Uterus (tissue), 4 donors: ENCODE measurements at places on chromosomes 1 and 21. TPM values are rescaled to one million over a fixed set of nuclear protein-coding genes. Genes with fewer than 3 reads are reported as not detected.

DNA sequence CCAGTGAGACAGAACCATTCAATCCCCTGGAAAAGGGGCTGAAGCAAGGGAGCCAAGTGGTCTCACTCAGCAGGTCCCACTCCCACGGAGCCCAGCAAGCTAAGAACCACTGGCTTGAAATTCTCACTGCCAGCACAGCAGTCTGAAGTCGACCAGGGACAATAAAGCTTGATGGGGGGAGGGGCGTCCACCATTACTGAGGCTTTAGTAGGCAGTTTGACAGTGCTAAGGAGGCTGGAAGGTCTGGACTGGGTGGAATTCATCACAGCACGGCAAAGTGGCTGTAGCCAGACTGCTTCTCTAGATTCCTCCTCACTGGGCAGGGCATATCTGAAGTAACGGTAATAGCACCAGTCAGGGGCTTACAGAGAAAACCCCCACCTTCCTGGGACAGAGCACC lies 105.4 kb upstream of the GORAB start:
- no peak overlapping the region for H3K27ac ChIP-seq
- H3K27me3 ChIP-seq = no peaks in the 10 kb centered on the region
- no peaks in the 10 kb centered on the region for H3K36me3 ChIP-seq
- H3K4me3 ChIP-seq = no peak overlapping the region
- DNase-seq = no peak

DNA sequence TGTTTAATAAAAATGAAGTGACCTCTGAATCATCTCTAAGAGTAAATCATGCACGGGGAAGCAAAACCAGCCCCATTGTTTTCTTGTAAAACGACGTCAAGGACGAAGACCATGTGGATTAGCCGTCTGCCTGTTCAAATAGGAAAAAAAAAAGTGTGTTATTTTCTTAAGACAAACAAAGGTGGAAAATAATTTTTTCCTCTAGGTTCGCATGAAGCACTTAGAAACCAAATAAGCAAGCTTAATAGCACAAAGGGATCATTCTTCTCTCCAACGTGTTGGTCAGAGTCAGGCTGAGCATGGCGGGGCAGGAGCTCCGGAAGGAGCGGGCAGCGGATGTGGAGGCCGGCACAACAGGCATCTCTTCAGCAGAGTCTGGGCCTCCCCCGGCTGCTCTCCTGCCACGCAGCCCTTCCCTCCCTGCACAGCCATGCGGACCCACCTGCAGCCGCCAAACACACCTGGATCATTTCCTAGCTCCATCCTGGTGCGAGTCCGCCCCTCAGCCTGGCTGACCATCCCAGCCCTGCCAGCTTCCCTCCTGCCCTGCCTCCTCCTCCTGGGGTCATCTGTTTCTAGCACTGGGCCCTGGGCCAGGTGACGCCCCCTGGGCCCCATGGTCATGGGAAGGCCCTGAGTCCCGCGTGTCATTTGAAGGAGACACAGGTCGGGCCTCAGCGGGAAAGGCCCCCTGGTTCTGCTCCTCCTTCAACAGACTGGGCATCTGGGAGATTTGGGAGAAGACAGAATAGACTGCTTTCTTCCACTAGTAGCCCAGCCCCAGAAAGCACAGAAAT lies 40.2 kb downstream of the MX1 start:
- H3K27ac ChIP-seq = no peak overlapping the region
- H3K36me3 ChIP-seq = no peaks in the 10 kb centered on the region
- no peak for DNase-seq
- no peaks in the 10 kb centered on the region for H3K4me1 ChIP-seq
- H3K4me3 ChIP-seq = no peak overlapping the region

- H3K27ac ChIP-seq = no peak overlapping the region
- H3K4me1 ChIP-seq = no peaks in the 10 kb centered on the region
- H3K27me3 ChIP-seq = no peaks in the 10 kb centered on the region
- no peaks in the 10 kb centered on the region for H3K36me3 ChIP-seq
These were observed 48.4 kb upstream of the DNAJC6 start for GRCh38 chr1:65260851-65261473.

DNA sequence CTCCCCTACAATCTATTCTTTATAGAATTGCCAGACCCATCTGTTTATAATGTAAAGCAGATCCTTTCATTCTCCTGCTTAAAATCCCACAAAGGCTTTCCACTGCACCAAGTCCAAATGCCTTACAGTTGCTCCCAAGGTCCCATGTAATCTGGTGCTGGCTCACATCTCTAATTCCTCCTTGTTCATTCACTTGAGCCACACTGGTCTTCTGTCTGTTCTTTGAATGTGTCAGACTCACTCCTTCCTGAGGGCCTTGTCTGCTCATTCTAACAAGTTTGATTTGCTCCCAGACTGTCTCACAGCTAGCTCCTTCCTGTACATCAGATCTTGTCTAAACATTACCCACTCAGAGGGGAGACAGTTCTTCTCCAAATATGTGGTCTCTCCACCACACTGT lies 38.9 kb downstream of the ALG14 start:
- H3K36me3 ChIP-seq = no peaks in the 10 kb centered on the region
- no peaks in the 10 kb centered on the region for H3K27me3 ChIP-seq
- no peaks in the 10 kb centered on the region for H3K4me1 ChIP-seq
- H3K27ac ChIP-seq = no peak overlapping the region

- no peaks in the 10 kb centered on the region for H3K27me3 ChIP-seq
- no peaks in the 10 kb centered on the region for H3K4me1 ChIP-seq
- H3K36me3 ChIP-seq = no peaks in the 10 kb centered on the region
- no peak overlapping the region for H3K4me3 ChIP-seq
These were observed 31.3 kb upstream of the GUCA2A start for GRCh38 chr1:42195841-42196240.

DNA sequence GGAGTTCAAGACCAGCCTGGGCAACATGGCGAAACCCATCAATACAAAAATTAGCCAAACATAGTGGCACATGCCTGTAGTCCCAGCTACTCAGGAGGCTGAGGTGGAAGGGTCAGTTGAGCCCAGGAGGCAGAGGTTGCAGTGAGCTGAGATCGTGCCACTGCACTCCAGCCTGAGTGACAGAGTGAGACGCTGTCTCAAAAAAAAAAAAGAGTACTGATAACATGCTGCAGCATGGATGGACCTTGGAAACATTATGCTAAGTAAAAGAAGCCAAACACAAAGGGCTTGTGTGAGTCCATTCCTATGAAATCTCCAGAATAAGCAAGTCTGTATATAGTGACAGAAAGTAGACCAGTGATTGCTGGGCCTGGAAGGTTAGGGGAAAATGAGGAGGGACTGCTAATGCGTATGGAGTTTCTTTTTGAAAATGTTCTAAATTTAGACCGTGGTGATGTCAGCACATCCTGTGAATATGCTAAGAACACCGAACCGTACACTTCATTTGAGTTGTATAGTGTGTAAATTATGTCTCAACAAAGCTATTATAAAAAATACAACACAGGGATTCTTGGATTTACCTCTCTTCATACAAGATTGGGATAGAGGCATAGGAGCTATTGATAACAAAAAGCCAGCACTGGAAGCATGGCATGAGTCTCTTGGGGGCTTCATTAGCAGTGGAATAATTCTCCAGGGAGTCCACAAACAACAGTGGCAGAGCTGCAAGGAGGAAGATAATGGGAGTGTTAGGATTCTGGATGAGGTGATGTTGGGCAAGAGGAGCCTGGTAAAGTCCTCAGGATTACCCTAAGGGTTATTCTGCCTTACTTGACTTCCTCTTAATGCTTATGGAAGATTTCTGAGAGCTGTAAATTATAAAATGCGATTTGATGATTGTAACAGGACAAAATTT lies 73.5 kb downstream of the TTC3 start:
- DNase-seq = no peak
- H3K27me3 ChIP-seq = no peaks in the 10 kb centered on the region
- H3K36me3 ChIP-seq = no peaks in the 10 kb centered on the region
- H3K27ac ChIP-seq = no peak overlapping the region
- no peaks in the 10 kb centered on the region for H3K4me1 ChIP-seq
- no peak overlapping the region for H3K4me3 ChIP-seq

DNA sequence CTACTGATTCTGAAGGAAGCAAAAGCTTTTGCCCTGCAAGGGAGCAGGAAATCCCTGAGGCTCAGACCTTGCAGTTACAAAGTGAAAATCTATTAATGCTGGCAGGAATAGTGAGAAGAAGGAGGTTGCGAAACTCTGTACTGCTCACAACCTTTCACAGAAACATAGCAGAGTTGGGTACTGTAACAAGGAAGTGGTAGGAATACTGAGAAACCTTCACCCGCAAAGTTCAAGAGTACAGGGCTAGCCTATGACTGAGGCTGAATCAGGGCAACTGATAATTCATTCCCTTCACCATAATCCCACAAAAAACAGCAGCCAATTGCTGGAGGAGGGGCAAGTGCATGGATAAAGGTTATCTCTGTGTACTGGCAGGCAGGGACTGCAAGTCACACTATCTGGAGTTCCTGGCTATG lies 23.9 kb upstream of the KCTD3 start:
- H3K27me3 ChIP-seq = no peaks in the 10 kb centered on the region
- H3K36me3 ChIP-seq = no peaks in the 10 kb centered on the region
- H3K4me3 ChIP-seq = no peak overlapping the region
- H3K4me1 ChIP-seq = no peaks in the 10 kb centered on the region
- no peak for DNase-seq

- no peaks in the 10 kb centered on the region for H3K27me3 ChIP-seq
- peak overlapping the region; percentile 66 for H3K27ac ChIP-seq
- H3K36me3 ChIP-seq = no peaks in the 10 kb centered on the region
- no peak for DNase-seq
These were observed 5.9 kb downstream of the SELENON start for GRCh38 chr1:25805863-25806225.

- no peak overlapping the region for H3K4me3 ChIP-seq
- H3K27ac ChIP-seq = peak overlapping the region; percentile 76
- H3K36me3 ChIP-seq = no peaks in the 10 kb centered on the region
- DNase-seq = no peak
These were observed 102.2 kb downstream of the TSEN15 start for GRCh38 chr1:184153731-184154130.

The PYHIN1 gene
- 0.46 TPM for total RNA-seq

DNA sequence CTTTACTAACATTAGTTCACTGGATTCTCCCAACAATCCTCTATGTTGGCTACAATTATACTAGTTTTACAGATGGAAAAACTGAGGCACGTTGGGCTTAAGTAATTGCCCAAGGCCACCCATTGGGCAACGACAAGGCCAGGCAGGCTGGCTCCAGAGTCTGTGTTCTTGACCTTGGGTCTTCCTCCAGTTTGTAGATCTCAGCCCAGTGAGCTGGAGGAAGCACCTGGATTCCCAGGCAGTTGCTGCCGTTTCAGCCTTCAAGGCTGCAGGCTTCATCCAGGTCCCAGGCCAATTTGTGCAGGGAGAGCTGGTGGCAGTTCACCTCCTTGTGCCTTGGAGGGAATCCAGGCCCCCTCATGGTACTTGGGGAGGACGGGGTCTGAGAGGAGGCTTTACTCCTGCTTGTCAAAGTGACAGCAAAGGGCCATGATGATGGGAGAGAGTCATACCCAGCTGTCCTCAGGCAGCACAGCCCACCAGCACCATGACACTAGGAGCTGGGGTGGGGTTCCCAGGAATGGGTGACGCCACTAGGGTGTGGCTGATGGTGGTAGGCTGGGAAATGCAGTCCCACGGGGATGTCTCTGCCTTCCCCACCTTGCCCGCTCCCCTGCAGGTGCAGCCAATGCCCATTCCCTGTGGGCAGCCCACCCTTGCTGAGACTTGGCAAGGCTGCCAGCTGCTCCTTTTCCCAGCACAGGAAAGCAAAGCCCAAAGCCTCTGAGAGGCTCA lies 27.1 kb downstream of the PKP1 start:
- no peaks in the 10 kb centered on the region for H3K36me3 ChIP-seq
- DNase-seq = no peak
- no peak overlapping the region for H3K27ac ChIP-seq
- no peaks in the 10 kb centered on the region for H3K4me1 ChIP-seq

GRCh38 chr1:151485685-151486255 lies 25.4 kb upstream of the CGN start:
- H3K36me3 ChIP-seq = no peaks in the 10 kb centered on the region
- no peaks in the 10 kb centered on the region for H3K4me1 ChIP-seq
- H3K4me3 ChIP-seq = no peak overlapping the region
- no peak for DNase-seq

The CLCA1 gene
- not detected for total RNA-seq

DNA sequence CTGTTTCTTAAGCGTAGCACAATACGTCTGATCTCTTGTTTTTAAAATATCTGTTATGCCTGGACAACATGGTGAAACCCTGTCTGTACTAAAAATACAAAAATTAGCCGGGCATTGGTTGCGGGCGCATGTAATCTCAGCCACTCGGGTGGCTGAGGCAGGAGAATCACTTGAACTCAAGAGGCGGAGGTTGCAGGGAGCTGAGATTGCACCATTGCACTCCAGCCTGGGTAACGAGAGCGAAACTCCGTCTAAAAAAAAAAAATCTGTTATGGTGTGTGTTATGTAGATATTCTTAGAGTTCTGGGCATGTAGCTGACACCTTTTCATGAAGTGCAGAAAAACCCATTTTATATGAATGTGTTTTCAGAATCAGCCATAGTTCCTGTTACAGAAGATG lies 38.2 kb downstream of the RABGAP1L start:
- H3K27me3 ChIP-seq = no peaks in the 10 kb centered on the region
- no peak overlapping the region for H3K4me3 ChIP-seq
- H3K36me3 ChIP-seq = no peaks in the 10 kb centered on the region
- H3K4me1 ChIP-seq = no peaks in the 10 kb centered on the region
- no peak overlapping the region for H3K27ac ChIP-seq
- DNase-seq = no peak

GRCh38 chr21:22871692-22872091 lies 1873.5 kb downstream of the NCAM2 start:
- H3K27me3 ChIP-seq = no peaks in the 10 kb centered on the region
- DNase-seq = no peak
- no peaks in the 10 kb centered on the region for H3K4me1 ChIP-seq
- H3K27ac ChIP-seq = no peak overlapping the region

- no peaks in the 10 kb centered on the region for H3K27me3 ChIP-seq
- H3K4me1 ChIP-seq = no peaks in the 10 kb centered on the region
- H3K36me3 ChIP-seq = no peaks in the 10 kb centered on the region
- no peak overlapping the region for H3K4me3 ChIP-seq
- no peak overlapping the region for H3K27ac ChIP-seq
- no peak for DNase-seq
These were observed 14.6 kb downstream of the STRIP1 start for GRCh38 chr1:110048923-110049601.

DNA sequence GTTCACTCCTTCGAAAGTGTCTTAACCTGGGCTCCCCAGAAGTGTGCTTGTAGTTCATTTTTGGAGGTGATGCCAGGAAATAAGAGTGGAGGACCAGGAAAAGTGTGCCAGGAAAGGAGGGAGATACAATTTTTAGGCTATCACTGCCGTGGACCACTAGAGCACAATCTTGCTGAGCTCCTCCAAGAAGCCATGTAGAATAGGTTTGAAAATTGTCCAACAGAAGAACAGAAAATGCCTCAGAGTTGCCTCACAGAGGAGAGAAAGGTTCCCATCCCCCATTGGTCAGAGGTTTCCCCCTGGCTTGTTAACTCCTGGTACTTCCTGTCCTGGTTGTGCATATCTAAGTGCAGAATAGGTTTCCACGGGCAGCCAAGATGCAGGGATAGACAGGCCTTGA lies 41.6 kb downstream of the CATSPERE start:
- no peak overlapping the region for H3K27ac ChIP-seq
- no peaks in the 10 kb centered on the region for H3K36me3 ChIP-seq
- DNase-seq = no peak

The ZNF678 gene
- total RNA-seq = 10.3 TPM

GRCh38 chr1:204782118-204782700 lies 88.5 kb upstream of the NFASC start:
- no peak overlapping the region for H3K4me3 ChIP-seq
- H3K27ac ChIP-seq = no peak overlapping the region
- peaks cover 4% of the 10 kb centered on the region for H3K27me3 ChIP-seq
- no peak for DNase-seq
